ENCODE measurements at places on chromosomes 2 and 18.

- no peak for DNase-seq
Measured at GRCh38 chr2:238487134-238487533, 60.4 kb downstream of the ASB1 start.

DNA sequence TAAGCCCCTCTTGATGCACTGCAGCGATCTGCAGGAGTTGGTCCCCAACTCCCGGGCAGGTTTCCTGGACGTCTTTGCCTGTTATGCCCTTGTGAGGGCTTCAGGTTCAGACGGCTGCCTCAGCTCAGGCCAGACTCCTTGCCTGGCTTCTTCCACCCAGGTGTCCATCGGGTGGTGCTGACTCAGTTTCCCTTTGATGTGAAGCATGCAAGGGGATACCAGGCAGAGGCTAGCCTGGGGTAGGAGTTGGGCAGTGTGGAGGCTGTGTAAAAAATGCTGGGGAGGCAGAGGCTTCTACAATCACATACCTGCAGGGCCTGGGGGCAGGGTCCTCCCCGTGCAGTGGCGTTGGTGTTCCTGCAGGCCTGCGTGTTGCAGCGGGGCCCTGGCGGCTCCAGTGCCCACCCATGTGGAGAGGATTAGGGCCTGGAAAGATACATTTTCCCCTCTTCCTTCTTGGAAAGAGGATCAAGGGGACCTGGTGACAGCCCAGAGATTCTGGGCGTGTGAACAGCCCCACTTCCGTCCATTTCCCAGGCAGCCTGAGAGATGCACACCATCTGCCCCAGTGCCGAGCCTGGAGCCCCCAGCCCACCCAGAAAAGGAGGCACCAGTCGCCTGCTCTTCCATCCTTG is 338.3 kb downstream of the DYSF start:
- DNase-seq: no peak

DNA sequence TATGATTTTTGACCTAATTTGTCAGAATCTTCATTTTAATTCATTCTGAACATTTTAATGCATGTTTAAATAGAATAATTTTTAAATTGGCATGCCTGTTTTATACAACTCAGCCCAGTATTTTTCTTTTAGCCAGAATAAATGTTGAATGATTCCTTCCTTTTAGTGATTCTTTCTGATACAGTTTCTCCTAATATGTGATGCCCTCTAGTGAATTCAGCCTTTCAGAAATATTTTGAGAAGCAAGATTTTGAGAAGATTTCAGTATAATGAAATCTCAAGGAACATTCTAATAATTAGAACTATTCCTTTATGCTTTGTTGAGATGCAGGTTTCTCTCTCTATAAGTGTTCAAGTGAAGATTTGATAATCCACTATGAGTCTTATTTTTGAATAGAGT is 28.5 kb downstream of the LCLAT1 start:
- no peak for DNase-seq

- no peak for DNase-seq
Measured at GRCh38 chr18:76474824-76475223, 20.2 kb downstream of the ZNF516 start.

DNA sequence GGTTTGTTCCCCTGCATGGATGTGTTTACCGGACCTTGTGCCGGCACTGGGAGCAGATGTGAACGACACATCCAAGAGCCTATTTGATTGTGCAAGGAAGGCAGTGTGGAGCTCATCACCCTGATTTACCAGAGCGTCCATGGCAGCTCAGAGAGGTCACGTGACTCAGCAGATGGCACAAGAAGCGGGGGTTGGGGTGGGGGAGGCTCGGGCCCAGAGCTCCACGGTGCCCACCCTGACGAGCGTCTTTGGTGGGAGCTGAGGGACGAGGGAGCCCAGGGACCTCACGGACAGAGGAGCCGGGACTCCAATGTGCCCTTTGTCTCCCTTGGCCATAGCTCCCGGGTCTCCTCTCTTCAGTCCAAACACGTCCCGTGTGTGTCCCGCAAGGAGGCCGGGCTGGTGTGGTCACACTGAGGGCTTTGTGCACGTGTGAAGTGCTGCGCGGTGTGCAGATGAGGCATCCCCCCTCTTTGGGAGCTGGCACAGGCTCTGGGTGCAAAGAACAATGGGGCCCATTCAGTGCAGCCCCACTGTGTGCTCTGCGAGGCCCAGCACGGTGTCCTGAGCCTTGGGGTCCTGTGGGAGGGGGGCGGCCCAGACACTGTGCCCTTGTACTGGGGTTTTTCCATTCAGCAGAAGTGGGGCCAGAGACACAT is 15.5 kb downstream of the KCNIP3 start:
- no peak for DNase-seq

GRCh38 chr2:30312916-30313315 is 81.6 kb downstream of the LBH start:
- no peak for DNase-seq

GRCh38 chr2:158610059-158610458 is 153.3 kb downstream of the PKP4 start:
- DNase-seq: no peak

GRCh38 chr2:218325566-218326160 is 31.0 kb upstream of the CATIP start:
- no peak for DNase-seq

GRCh38 chr18:24270937-24271380 is 126.7 kb downstream of the OSBPL1A start:
- no peak for DNase-seq

DNA sequence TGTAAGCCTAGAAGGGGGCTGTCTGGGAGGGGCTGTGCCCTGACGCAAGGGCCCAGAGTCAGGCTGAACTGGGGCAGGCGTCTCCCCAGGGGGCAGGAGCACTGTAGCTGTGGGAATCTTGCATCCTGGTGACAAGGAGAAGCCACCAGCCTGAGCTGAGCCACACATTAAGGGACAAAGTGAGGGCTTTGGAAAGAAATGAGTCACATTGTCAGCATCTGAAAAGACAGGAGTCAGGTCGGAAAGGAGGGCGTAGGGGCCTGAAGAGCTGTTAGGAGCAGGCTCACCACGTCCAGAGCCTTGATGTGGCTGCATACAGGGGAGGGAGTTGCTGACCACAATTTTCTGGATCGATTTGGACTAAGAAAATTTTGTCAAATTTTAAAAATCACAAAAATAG is 298.6 kb downstream of the CYP26B1 start:
- DNase-seq: no peak

- DNase-seq: no peak
Measured at GRCh38 chr18:37641573-37641972, 76.0 kb upstream of the CELF4 start.

- no peak for DNase-seq
Measured at GRCh38 chr2:232854082-232854481, 16.0 kb upstream of the SNORC start.

GRCh38 chr2:204967199-204967960 is 422.1 kb downstream of the PARD3B start:
- peak; percentile 82 for DNase-seq

- DNase-seq: no peak
Measured at GRCh38 chr2:25402477-25402876, 60.8 kb upstream of the DNMT3A start.

Data from CD4-positive, alpha-beta T cell treated with Interleukin-4 for 4 hours (primary cell).